ENCODE measurements at places on chromosomes 12 and 14.

- DNase-seq, result no peak
These were observed 3.9 kb downstream of the PLD4 start for GRCh38 chr14:104928391-104929133.

GRCh38 chr12:125382926-125383325 lies 317.7 kb downstream of the AACS start:
- DNase-seq, result no peak

GRCh38 chr12:130552483-130552996 lies 163.6 kb downstream of the RIMBP2 start:
- DNase-seq, result no peak

DNA sequence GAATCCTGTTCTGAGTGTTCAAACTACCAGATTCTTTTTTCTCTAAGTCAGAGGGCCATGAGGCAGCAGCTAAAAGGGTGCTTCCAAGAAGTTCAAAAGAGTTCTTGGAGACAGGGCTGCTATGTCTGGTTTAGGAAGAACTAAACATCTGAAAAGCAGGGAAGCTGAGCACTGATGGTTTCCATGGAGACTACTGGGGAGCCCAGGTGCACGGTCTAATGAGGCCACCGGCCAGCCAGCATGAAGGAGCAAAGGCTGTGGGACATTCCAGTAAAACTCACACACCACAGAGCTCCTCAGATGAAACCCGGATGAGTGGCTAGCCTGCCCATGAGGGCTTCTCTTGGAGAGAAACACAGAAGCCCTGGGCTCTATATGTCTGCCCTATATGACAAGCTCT lies 97.3 kb downstream of the KCNK10 start:
- no peak for DNase-seq

DNA sequence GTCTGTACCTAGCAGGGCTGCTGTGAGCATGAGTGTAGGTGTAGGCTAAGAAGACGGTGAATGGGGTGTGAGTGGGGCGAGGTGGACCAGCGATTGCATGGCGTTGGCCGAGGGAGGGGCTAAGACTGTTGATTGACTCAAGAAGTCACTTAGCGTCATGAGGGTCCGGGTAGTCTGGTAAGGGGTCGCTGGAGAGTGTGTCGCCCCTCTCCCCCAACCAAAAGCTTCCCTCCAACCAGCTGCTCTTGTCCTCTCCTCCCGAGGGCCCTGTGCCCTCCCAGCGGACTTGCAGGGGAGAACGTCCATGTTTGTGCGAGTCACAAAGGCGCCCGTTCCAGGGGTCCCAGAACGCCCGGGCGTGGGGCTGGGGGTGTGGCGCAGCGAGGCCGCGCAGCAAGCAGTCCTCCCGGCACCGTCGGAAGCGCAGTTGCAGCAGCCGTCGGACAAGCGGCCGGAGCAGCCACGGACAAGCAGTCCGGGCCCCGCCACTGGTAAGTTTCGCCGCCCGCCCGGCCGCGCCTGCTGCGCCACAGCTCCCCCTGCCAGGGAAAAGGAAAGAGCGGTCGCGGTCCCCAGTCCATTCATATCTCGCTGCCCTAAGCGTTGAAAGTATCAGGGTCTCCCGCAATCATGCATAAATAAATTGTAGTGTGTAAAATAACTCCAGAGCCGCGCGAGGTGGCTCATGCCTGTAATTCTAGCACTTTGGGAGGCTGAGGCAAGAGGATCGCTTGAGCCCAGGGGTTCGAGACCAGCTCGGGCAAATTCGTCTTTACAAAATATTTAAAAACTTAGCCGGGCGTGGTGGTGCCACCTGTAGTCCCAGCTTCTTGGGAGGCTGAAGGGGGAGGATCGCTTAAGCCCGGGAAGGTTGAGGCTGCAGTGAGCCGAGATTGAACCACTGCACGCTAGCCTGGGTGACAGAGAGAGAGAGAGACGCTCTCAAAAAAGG lies at the start of gene CCDC63:
TSS of gene CCDC63 (plus strand) at position 373 of the 952 bp plus-strand sequence. CDS start 5,968 bp downstream, outside the sequence.
- no peak for DNase-seq

DNA sequence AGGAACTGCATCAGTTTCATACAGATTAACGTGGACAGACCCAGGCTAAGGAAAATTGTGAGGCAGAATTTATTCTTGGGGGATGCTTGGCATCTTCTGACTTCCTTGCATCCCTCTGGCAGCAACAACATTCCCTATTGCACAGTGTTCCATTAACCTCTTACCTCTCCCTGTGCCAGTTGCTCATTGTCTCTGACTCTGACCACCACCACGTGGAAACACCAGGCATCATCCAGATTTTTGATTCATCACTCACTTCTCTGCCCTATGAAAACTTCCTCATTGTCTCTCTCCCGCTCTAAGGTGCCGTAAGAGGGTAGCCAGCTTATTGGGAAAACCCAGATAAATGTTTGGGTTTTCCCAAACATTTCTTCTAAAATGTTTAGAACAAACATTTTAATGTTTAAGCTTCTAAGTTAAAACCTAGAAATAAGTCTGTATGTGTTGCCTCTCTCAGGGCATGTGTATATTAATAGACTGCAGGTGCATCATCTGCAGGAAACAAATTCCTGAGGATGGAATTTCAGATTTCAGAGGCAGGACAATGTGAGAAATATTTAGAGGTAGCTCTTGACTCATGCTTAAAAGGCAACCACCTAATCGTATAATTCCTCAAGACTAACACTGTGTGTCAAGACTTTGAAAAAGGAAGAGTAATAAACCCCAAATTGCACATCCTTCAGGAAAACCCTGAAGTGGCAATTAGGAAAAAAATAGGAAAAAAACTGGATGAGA lies 64.5 kb upstream of the SLC35F4 start:
- DNase-seq, result no peak

- DNase-seq, result no peak
These were observed 49.5 kb downstream of the SOCS2 start for GRCh38 chr12:93621986-93622385.

DNA sequence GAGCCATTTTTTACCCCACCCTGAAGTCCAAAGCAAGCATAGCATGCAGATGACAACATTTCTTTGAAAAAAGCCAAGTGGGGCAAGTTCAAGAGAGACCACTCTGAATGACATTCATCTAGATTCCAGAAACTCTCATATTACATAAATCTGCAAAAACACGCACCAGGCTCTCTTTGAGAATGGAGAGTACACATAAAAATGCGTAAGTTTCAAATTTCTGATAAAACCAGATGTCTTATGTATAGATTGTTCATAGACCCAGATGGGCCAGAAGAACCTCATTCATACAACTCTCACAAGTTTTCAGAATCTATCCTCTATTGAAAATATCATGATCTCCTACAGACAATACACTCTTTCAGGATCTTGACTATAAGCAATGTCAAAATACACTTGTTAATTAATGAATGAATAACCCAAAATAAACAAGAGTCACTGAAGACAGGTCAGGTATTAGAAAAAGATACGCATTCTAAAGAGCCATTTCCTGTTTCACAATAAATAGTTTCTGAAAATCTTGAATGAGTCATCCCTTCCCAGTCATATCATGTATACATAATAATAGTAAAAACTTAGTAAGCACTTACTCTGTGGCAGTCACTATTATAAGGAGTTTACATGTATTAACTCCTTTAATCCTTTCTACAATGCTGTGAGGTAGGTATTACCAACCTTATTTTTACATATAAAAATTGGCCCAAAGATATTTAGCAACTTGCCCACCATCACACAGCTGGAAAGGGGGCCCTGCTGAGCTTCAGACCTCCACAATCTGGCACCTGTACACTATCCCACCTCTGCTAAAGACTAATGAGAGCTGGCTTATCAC lies 72.0 kb downstream of the PPP2R5E start:
- DNase-seq, result no peak

- no peak for DNase-seq
These were observed 82.9 kb upstream of the TRHDE start for GRCh38 chr12:72189266-72189665.

- DNase-seq, result no peak
These were observed 1.6 kb upstream of the PACS2 start for GRCh38 chr14:105312973-105313372.

DNA sequence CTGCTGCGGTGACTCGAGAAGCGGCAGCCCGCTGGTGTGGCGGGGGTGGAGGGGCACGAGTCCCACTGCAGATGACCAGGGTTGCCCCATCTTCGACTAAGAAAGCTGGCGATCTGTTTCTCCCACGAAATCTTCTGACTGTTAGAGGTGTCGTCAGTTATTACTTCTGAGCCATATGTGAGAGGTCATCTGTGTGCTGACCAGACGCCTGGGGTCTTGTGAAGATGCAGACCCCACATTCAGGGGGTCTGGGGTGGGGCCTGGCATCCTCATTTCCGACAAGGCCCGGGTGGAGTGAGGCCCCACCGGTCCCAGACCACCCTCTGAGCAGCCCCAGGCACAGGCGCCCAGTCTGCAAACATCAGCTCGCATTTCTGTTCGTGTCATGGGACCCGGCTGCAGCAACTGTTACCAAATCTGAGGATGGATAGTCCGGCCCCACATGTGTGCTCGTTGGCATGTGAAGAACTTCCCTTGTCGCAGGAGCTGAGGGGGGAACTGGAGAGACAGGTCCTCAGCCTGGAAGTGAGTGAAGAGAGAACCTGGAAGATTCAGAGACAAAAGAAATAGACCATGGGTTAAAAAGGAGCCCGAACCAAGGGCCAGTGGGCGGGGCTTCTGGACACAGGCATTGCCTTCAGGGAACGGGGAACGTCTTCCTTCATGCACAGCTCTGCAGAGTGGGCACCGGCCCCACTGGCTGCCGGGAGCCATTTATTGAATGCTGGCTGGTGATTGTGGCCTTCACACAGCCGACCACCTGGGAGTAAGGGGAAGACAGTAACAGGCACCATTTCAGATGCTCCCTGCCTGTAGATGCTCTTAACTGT lies 135.2 kb downstream of the ADGRD1 start:
- DNase-seq, result no peak

GRCh38 chr12:29148911-29149690 lies at the start of gene FAR2:
TSS of gene FAR2 (plus strand) at chr12:29149278. CDS start at chr12:29270450, 121,172 bp downstream.
- DNase-seq, result no peak

DNA sequence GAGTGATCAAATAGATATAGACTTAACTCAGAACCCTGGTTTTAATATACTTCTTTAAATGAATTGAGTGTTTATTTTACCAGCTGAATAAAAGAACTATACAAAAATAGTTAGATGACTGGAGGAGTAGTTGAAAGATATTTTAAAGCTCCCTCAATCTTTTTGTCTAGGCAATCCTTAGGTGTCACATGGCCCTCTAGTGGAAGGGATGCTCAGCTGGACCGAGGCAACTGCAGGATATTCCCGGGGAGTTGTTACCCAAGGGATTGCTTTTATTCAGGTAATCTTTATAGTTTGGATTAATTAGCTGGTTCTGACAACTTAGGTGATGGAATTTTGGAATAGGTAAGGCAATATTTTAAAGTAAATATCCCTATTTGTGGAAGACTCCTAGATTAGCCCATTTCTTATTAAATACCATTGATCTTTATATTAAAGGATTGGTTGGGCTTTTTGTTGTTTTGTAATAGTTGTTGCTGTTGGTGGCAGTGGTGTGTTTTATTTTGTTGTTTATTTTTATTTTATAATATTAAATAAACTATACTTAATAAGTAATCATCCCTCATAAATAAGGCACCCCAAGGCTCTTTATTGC lies 57.1 kb downstream of the ZDHHC17 start:
- no peak for DNase-seq
